ENCODE measurements at places on chromosomes 4 and X. TPM values are rescaled to one million over a fixed set of nuclear protein-coding genes. Genes with fewer than 3 reads are reported as not detected.

The F8A3 gene
- total RNA-seq: 11.9 TPM

The CT45A6 gene
- not detected for total RNA-seq

GRCh38 chr4:94765648-94766047 is 7.9 kb downstream of the BMPR1B start:
- peaks cover 31% of the 10 kb centered on the region for H3K27me3 ChIP-seq
- no peak overlapping the region for H3K27ac ChIP-seq
- H3K4me3 ChIP-seq: no peak overlapping the region
- H3K36me3 ChIP-seq: no peaks in the 10 kb centered on the region
- H3K4me1 ChIP-seq: no peaks in the 10 kb centered on the region
- DNase-seq: no peak

- no peak for DNase-seq
- no peaks in the 10 kb centered on the region for H3K4me1 ChIP-seq
- H3K27me3 ChIP-seq: no peaks in the 10 kb centered on the region
- no peak overlapping the region for H3K27ac ChIP-seq
- no peak overlapping the region for H3K4me3 ChIP-seq
These were observed 50.4 kb downstream of the GPC4 start for GRCh38 chrX:133364865-133365264.

DNA sequence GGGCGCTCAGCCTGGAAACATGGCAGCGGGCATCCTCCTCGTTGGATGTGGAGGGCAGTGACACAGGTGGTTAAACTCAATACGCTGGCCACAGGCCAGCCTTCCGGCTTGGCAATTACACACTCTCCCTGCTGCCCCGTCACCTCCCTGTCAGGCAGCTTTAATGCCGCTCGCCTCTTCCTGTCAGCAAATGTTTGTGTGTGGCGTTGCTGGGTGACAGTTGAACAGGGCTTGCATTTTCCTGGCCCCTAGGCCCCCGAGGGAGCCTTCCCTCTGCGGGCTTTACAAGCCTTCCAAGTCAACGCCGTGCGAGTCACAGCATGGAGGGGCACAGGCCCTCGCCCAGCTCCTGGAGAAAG is 620.0 kb downstream of the BCOR start:
- no peak overlapping the region for H3K4me3 ChIP-seq
- no peaks in the 10 kb centered on the region for H3K36me3 ChIP-seq
- H3K4me1 ChIP-seq: no peaks in the 10 kb centered on the region

- peaks cover 36% of the 10 kb centered on the region for H3K4me1 ChIP-seq
- H3K4me3 ChIP-seq: peak overlapping the region; percentile 50
- H3K27me3 ChIP-seq: no peaks in the 10 kb centered on the region
- no peak for DNase-seq
- H3K27ac ChIP-seq: peak overlapping the region; percentile 70
These were observed 23.6 kb downstream of the SH3KBP1 start for GRCh38 chrX:19863857-19864223.

DNA sequence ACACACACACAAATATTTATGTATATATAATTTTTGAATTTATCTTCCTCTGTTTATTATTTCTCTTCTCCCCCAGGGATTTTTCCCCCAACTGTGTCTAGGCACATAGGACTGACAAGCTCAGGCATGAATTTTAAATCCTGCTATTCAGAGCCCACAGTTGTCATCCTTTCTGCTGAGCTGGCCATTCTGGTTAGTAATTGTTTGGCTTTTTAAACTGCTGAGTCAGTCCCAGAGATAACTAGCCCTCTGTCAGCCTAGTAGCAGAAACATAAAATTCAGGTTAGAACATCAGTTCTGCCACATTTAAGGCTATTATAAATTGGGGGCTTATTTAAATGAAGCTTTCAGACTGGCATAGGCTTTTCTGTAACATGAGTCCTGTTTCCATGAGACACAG is 151.7 kb upstream of the MAOA start:
- H3K27me3 ChIP-seq: no peaks in the 10 kb centered on the region
- no peak for DNase-seq
- no peak overlapping the region for H3K27ac ChIP-seq
- no peaks in the 10 kb centered on the region for H3K4me1 ChIP-seq
- no peaks in the 10 kb centered on the region for H3K36me3 ChIP-seq
- H3K4me3 ChIP-seq: no peak overlapping the region

DNA sequence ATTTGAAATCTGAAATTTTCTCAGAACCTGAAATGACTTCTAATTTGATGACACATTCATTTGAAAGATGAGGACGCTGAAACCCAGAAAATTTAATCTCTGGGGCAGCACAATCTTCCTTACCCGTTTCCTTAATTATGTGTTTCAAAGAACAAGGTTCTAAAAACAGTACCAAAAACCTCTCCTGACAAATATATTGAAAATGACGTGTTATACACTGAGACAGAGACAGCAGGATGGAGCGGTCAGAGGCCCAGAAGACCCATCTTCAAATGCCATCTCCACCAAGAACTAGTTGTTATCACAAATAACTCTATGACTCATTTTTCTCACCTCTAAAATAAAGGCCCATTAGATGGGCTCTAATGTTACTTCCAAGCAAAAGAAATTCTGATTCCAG is 177.3 kb downstream of the NSUN7 start:
- no peak overlapping the region for H3K4me3 ChIP-seq
- no peak for DNase-seq
- H3K27me3 ChIP-seq: peaks cover 19% of the 10 kb centered on the region
- H3K4me1 ChIP-seq: peaks cover 3% of the 10 kb centered on the region

GRCh38 chr4:139736274-139736660 is 70.6 kb downstream of the MGST2 start:
- peak overlapping the region; percentile 80 for H3K4me3 ChIP-seq
- DNase-seq: no peak
- no peak overlapping the region for H3K27ac ChIP-seq
- peaks cover 11% of the 10 kb centered on the region for H3K4me1 ChIP-seq
- peaks cover 30% of the 10 kb centered on the region for H3K27me3 ChIP-seq

GRCh38 chrX:109830704-109831206 is 97.7 kb upstream of the ACSL4 start:
- H3K36me3 ChIP-seq: no peaks in the 10 kb centered on the region
- H3K4me3 ChIP-seq: no peak overlapping the region
- no peak overlapping the region for H3K27ac ChIP-seq
- DNase-seq: no peak
- peaks cover 7% of the 10 kb centered on the region for H3K27me3 ChIP-seq

- H3K27me3 ChIP-seq: no peaks in the 10 kb centered on the region
- H3K36me3 ChIP-seq: no peaks in the 10 kb centered on the region
- no peak overlapping the region for H3K4me3 ChIP-seq
- DNase-seq: no peak
- H3K4me1 ChIP-seq: no peaks in the 10 kb centered on the region
These were observed 1875.0 kb upstream of the PCDH7 start for GRCh38 chr4:28845158-28845557.

Measured in activated naive CD8-positive, alpha-beta T cell treated with anti-CD3 and anti-CD28 coated beads, Interleukin-2, amount 10 ng/mL, durations not matched to agents 7 days and 5 days (primary cell).